ENCODE measurements at places on chromosomes 5 and 9.

GRCh38 chr9:120852240-120853010, 9.7 kb upstream of the PSMD5 start:
- DNase-seq = no peak

DNA sequence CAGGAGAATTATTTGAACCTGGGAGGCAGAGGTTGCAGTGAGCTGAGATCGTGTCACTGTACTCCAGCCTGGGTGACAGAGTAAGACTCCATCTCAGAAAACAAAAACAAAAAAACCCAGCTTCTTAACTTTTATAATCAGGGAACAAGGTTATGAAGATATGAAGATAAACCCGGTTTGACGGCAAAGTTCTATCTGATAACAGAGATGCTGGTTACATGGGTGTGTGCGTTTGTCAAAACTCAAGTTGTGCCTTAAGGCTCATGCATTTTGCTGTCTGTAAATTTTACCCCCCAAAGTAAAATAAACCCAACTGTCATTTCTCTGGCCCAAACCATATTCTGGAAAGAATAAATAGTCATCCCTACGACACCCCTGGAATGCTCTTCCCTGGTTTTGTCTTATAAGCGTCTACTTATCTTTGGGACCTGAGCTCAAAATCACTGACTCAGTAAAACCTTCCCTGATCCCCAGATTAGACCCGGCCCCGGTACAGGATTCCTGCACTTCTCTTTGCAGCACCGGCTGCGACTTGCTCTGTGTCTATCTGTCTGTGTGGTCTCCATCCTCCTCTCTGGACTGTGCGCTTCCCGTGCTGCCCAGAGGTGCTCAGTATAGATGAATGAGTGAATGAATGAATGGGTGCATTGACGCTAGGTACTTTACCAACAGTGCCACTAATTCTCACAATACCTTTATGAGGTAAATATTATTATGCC, 172.2 kb downstream of the DAB2IP start:
- DNase-seq = no peak

GRCh38 chr9:73168298-73168934, 16.8 kb downstream of the ANXA1 start:
- DNase-seq = no peak

GRCh38 chr5:166781737-166782136, 1509.7 kb upstream of the WWC1 start:
- no peak for DNase-seq

- DNase-seq = no peak
Measured at GRCh38 chr5:41869151-41869723, 988 bp downstream of the OXCT1 start.

GRCh38 chr5:133456933-133457402, 155.4 kb downstream of the FSTL4 start:
- DNase-seq = no peak

DNA sequence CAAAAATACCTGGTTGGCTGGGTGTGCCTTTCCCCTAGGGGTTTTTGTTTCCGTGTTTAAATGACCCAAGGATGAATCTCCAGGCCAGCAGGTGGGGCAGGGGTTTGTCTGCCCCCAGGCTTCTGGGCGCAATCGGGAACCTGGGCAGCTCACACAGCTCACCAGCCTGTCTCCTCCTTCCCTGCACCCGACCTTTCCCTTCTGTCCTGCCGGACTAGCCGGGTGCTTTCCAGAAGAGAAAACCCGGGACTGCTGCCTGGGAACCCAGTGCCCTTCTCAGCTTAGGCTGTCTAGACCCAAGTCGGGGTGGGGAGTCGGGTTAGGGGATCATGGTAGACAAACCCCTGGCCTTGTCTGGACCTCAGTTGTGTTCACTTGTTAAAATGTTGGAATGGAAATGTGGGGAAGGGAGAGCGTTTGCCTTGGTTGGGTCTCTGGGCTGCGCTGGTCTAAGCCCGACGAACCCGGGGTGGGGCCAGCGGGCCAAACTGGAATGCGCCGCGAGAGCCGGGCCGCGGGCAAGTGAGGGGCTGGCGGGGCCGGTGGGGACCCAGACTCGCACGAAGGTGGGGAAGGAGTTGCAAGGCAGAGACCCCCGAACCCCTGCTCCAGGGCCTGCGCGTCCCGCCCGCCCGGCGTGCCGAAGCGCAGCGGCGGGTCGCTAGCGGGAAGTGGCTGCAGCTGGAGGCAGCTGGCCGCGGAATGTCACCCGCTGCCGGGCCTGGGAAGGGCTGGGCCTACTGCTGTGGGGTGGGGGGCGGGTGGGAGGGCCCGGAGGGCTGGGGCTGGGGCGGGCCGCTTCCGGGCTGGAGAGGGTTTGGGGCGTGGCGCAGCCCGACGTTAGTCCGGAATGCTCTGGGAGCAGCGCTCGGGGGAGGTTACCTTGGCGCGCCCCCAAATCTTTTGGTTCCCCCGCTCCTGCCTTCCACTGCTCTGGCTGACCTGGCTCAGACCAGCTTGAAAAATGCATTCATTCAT, 84.6 kb downstream of the DAB2IP start:
- no peak for DNase-seq

All from stimulated activated CD4-positive, alpha-beta T cell treated with anti-CD3 and anti-CD28 coated beads, Interleukin-2, amount 100 ng/mL, for 24 hours (primary cell).